ENCODE measurements at places on chromosomes 5 and 9.

GRCh38 chr9:133609311-133610098 lies at the start of gene FAM163B:
Gene FAM163B (minus strand): TSS chr9:133609389. CDS start chr9:133580223, 29,166 bp downstream.
- no peak for DNase-seq

GRCh38 chr5:103207653-103208052 lies 50.9 kb upstream of the MACIR start:
- no peak for DNase-seq

DNA sequence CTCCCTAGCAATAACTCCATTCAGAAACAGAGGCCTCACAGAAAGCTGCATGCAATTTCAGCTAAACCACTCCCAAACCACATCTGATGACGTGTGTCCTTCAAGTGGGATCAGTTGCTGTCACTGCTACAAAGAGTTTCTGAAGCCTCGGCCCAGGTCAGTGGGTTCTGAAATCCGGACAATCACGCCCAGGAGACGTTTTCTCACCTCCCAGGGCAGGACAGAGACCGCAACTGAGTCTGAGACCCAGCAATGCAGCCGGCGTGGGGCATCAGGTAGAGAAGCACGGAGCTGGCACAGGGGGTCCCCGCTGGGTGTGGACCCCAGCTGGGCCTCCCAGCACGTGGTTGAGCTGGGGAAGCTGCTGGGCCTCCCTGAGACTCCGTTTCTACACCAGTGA lies 2.6 kb upstream of the UBE2QL1 start:
- DNase-seq = no peak

- DNase-seq = no peak
Observed at GRCh38 chr9:90107040-90107725, 502.4 kb downstream of the GADD45G start.

- DNase-seq = no peak
Observed at GRCh38 chr5:8461543-8461942, 592.6 kb downstream of the MTRR start.

DNA sequence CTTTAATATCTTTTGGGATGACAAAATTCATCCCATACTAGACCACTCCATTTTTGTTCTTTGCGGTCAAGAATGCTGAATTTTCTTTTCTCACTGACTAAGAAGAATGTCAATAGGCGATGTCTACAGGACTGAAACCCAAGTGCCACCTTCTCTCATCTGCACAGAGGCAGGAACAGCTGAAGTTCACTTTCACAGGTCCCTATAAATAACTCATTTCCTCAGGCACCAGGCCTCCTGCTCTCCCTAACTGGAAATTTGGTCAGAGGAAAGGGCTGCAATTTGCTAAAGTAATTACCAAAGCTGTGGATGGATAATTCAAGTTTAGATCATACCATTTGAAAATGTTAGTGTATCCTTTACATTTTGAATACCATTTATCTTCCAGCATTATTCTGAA lies 142.9 kb downstream of the DIRAS2 start:
- no peak for DNase-seq
